AG04449 (cell line): ENCODE measurements at places on chromosomes 16 and 17.

- DNase-seq, result no peak
Observed at GRCh38 chr16:82004601-82005000, 6.7 kb downstream of the SDR42E1 start.

- DNase-seq, result no peak
Observed at GRCh38 chr16:80123189-80123588, 417.6 kb upstream of the DYNLRB2 start.

DNA sequence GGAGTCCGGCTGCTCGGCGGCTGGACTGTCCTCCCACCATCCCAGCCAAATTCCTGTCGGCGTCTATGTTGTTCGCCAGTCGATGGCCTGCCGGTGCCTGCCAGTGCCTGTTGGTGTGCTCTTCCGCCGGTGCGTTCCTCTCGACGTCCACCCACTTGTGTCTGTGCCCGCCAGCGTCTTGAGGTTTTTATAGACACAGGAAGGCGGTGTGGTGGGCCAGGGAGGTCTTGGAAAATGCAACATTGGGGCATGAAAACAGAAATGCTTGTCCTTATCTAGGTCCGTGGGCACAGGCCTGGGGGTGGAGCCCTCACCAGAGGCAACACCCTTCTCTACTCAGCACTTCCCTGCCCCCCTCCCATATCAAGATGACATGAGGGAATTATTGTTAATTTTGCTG is 167.8 kb downstream of the IRF8 start:
- no peak for DNase-seq

GRCh38 chr17:15744885-15745284 is 12.8 kb downstream of the TBC1D26 start:
- no peak for DNase-seq

DNA sequence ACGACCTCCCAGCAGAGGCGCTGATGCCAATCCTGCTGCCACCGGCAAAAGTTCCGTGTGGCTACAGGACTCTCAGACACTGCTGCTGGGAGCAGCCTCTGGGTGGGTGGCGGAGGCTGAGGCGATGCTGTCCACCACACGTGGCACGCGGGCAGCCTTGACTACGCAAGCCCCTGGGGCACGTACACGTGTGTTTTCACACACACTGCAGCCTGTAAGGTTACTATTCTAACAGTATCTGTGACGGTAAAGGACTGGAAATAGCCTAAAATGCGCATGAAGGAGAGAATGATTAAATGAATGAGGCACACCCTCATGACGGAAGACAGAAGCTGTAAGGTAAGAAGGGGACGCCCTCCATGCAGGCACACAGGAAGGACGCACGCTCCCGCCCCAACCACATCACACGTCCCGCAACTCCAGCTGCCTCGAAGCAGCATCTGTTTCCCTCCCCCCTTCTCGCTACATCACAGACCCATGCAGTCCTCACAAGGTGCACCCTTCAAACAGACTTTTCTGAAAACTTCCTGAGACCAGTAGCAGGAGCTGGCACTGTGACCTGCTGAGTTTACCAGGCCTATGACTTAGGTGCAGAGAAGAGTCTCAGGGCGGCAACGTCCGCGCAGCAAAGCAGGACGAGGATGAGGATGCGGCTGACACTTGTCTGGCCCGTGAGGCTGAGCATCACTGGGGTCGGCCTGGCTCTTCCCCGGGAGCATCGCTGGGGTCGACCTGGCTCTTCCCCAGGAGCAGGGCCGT is 28.7 kb upstream of the FASN start:
- no peak for DNase-seq
